ENCODE measurements at places on chromosomes 6 and 20.

DNA sequence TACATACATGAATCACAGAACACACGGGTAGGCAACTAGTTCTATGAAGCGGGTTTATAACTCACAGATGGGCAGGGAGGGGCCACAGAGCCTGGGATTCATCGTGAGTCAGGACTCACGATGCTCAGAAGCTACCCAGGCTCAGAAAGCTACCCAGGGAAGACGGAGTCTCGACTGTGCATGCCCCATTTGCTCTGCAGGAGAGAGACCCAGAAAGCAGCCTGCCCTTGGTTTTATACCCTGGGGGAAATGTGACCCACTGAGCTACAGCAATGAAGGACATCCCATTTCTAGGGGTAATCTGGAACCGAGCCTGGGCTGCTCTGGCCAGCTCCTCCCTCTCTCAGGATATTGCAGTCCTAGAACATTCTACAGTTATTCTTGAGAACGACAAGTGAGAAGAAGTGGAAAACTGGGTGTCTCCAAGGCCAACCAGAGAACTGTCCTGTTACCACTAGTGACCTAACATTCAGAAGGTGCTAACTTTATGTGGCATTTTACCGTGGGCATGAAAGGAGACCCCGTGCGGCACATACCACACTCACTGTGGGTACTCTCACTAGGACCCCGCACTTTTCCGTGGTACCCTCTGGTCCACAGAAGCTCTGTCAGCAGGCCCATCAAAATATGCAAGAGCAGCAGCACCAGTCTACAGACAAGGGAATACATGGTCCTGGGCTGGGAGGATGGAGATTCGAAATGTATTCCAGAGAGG lies 201.9 kb upstream of the PMEPA1 start:
- no peak for DNase-seq

DNA sequence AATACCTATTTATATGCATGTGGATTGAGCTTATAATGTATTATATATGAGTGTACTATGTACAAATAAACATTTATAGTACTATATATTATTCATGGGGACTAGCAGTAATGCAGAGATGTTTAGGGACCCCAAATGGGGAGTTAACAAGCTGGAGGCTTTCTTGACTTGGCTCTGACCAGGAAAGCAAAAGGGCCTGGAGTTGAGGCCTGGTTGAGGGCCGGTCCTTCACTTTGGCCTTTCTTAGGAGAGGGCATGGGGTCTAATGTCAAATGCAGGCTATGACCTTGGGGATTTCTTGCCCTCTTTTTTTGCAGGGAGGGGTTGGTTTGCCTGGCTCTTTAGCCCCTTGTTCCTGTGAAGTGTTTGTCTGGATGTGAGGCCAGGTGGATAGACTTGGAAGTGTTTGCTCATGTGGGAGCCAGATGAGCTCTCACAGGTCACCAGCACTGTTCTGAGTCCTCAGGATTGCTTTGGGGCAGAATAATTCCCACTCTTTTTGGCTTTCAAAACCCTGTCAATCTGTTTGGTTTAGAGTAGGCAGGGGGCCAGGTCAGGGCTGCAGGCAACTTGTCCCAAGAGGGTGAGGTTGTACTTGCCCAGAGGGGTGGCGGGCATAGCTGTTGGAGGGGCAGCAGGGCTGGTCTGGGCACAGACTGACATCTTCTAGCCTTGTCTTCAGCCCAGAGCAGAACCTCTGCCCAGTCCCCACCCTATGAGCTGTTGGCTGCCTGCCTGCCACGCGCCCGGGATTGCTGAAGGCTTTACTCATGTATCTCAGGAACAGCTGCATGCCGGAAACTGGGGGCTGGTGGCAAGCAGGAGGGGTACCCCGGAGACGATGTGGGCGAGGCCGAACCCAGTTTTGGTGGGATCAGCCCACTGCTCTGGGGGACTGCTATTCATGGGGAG lies 14.6 kb downstream of the TJAP1 start:
- no peak for DNase-seq

DNA sequence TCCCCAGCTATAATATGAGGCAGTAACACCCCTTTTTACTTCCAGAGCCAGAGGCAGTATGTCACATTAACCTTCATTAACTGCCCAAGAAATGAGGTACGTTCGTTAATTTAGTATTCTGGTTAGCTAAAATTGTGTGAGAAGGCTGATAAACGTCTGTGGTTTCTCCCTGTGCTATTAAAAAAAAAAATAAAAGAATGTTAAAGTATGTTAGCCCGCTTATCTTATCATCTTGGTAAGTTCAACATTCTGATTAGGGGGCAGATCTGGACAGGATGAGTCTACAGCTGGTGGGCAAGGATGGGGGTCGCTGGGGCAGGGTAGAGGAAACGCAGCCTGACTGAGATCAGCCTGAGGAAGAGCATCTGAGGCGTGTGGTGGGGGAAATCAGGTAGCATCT lies 154.0 kb downstream of the PRL start:
- DNase-seq = no peak

GRCh38 chr6:102798636-102799035 lies 1405.1 kb downstream of the GRIK2 start:
- DNase-seq = no peak

DNA sequence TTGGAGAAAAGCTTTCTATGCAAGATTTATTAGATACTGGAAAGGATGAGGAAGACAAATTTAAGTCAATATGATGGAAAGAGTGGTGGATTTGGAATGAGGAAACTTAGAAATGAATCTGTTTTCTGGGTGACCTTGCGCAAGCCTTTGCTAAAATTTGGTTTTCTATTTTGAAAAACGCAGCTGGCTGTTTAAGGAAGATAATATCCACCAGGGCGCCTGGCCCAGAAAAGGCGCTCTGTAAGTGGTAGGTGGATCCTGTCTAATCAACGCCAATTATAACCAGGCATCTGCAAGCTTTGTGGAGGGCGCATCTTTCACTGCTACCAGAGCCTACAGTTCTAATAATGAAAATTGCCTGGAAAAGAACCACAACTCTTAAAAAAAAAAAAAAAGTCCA lies 398 bp upstream of the SPATS1 start:
- no peak for DNase-seq

DNA sequence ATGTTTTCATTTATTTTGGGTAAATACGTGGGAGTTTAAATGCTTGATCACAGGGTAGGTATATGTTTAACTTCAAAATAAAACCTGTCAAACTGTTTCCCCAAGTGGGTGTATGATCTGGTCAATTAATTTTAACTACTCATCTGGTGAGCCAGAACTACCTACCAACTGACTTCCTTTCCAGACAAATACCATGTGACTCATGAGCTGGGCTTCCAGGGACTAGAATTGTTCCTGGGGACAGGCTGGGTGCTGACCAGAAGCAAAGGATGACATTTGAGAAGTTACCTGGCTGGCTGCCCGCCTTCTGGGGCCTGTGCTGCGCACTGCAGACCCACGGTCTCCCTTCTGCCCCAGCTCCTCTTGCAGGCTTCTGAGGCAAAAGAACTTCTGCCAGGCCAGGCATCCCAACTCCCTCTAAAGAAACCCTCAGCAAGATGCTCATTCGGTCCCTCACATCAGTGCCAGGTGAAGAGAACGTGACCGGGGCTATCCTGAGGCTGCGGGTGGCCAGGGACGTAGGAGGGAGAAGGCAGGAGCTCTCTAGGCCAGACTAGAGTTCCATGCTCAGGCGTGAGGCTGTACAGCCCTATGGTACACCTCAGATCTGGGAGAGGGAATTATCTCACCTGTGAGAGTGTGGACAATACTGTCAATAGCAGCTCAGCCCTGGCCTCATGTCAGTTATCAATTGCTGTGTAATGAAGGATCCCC lies 103.6 kb downstream of the JPH2 start:
- no peak for DNase-seq

DNA sequence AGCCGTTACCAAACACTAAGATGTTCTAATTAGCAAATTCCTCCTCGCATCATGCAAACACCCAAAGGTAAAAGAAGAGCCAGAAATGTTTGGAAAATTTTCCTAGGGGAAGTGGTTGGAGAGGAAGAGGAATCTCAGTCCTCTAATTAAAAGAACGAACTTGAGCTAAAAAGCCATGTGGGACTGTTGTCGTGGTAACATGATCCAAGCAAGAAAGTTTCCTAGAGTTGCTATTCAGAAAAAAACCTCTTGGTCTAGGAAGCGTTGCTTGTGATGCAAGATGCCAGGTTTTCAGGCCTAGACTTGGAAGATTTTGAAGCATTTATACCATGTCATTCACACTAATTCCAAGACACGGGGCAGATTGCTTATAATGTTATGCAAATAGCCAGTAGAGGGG lies 106.8 kb upstream of the DOK5 start:
- DNase-seq = no peak

DNA sequence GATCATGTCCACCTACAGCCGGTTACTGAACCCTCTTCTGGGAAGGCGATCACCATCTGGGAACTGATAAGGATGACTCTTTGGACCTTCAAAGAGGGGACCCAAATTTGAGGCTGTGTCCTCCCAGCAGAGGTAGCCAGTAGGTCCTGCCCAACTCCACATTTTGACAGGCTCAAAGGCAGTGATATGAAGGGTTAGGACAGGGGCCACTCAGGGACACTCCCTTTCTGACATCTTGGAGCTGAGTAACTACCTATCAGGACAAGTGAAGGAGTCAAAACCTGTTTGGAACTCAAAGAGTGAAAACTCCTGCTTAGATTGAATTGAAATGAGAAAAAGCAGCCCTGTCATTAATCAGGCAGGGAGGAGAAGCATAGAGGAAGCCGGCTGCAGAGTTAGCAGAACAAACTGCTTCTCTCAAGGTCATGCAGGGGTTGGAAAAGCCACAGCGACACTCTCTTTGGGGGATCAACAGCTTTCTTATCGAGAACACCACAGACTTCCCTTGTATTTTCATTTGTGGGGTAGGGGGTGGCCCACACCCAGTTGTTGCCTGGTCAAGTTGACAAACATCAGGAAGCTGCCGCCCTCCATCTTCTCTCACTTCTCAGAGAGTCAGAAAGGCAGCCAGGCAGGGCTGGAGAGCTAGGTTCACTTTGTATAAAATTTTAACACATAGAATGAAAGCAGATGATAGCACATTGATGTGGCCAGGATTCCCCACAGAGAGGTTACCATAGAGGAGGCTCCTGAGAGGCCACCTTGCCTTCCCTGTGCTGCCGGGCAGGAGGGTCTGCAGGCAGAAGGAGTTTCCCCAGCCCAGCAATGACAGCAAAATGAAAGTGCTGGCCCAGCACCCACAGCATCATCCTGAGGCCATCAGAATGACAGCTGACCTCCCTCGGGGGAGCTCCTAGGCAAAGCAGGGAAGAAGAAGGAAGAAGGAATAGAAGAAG lies 47.6 kb downstream of the AGPAT4 start:
- no peak for DNase-seq

GRCh38 chr20:62920039-62920645 lies 6.2 kb downstream of the DIDO1 start:
- DNase-seq = no peak

DNA sequence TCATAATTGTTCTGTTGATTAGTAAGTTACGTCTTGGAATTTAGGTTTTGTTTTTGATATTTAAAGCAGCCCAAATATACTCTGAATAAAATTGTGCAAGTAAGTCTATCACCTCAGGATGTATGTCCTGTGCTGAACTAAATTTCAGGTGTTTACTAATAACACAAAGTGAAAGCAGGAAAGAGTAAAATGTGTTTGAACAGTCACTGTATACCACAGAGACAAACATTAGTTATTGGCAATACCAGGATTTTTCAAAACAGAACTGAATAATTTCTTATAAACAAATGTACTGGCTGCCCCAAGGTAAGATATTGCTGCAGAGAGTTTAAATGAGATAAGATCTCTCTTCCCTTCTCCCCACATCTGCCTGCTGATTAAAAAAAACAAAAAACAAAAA lies 404.7 kb upstream of the RUNX2 start:
- DNase-seq = no peak

GRCh38 chr6:130320908-130321307 lies 44.9 kb upstream of the TMEM200A start:
- no peak for DNase-seq

- DNase-seq = no peak
Observed at GRCh38 chr6:161850562-161850961, 576.7 kb upstream of the AGPAT4 start.

GRCh38 chr20:44703183-44703925 lies 11.8 kb upstream of the CCN5 start:
- no peak for DNase-seq

- DNase-seq = no peak
Observed at GRCh38 chr20:53354314-53354713, 239.3 kb downstream of the ZNF217 start.

GRCh38 chr20:49706630-49707091 lies 7.0 kb downstream of the B4GALT5 start:
- DNase-seq = no peak

- no peak for DNase-seq
Observed at GRCh38 chr6:168052291-168052891, 26.6 kb downstream of the FRMD1 start.

DNA sequence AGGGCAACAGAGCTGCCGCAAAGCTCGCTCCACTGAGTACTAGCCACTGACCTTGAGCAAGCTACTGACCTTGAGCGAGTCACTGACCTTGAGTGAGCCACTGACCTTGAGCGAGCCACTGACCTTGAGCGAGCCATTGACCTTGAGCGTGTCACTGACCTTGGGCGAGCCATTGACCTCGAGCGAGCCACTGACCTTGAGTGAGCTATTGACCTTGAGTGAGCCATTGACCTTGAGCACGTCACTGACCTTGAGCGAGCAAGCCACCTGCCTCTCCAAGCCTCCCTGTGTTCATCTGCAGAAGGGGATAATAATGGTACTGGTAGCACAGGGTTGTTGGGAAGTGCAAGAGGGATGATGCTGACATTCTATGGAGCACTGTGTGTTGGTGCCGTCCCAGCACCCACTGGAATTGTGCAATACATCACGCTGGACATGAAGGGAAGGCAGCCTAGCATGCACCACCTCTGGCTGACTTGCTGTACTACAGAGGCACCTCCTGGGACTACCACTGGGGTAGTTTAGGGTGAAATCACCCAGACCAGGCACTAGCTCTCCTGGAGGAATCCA lies 60.2 kb downstream of the CTCFL start:
- no peak for DNase-seq

DNA sequence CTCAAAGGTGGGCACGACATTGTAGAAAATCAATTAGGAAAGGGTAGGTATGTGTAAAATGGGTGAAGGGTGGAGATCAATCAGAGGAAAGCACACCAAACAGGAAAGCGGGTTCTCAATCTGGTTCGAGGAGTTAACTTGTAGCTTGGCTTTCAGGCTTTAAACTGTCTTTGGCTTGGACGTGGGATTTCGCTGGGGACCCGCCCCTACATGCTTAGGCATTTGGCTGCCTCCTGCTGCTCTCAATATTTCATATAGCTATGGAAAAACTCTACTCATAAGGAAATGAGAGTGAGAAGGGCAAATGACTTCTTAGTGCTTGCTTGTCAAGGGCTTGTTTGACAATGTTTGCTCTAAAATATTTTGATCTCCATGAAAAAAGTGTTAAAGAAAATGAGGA lies 38.1 kb upstream of the PDE7B start:
- DNase-seq = no peak

GRCh38 chr6:169099411-169100202 lies 154.0 kb downstream of the THBS2 start:
- DNase-seq = no peak

GRCh38 chr20:57245997-57246396 lies 20.4 kb downstream of the BMP7 start:
- no peak for DNase-seq

Data from activated CD4-positive, alpha-beta T cell treated with anti-CD3 and anti-CD28 coated beads, Interleukin-2, amount 50 U/mL, for 1 hour (primary cell).